Epithelial cell of esophagus (primary cell): ENCODE measurements at places on chromosomes 12 and 14.

DNA sequence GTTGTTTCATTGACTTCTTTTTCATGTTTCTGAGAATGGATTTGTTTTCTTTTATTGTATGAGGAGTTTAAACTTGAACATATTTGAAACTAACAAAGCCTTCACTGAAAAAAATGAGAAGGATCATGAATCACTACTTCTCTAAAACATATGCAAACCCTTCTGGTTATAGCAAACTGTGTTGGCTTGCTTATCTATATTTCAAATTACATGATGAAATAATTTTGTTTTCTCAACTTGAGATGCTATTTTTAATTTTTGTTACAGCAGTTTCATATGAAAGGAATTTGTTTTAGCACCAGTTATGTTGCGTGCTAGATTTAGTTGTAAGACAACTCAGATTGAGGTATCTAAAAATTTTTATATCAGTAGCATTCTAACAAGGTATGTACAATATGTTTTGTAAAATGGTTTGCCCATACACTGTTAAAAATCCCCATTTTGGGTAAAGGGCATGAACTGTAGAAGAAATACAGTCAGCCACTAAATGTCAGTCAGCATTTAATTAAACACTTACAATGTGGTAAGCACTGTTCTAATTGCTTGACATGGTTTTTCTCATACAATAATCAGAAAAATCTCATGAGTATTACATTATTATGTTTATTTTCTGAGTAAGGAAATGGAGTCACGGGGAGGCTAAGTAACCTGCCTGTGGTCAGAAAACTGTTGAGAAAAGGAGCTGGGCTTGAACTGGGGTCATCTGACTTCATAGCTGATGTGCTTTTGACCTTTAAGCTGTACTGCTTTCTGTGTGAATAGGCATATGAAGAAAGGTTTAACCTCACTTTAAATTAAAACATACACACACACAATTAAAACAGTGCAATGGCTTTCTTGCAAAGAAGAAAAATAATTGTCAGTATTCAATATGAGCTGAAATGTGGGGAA, 105.7 kb downstream of the PLEKHA5 start:
- no peak for DNase-seq

DNA sequence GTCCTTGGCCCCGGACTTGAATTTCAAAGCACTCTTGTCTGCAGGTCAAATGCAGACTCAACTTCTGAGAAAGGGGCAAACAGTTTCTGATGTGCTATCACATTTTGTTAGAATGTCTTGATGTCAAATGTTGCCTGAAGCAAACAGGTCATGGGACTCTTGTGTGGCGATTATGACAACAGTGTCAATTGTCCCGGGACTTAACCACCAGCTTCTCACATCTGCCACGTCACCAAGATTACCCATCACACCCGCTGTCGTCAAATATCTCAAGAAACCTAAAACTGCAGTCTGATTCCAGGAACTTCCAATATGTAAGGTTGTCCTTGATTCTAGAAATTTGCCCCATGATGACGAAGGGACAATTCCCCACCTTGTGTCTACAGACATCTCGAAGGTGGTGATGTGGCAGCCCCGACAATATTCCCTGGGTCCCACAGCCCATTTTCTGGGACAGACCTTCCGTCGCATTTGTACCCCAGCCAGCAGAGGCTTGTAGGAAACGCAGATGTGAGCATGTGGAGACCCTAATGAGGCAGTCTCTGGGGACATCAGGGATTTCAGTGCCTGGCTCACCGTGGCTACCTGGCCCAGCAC, 21.3 kb downstream of the LRTM2 start:
- DNase-seq: no peak

DNA sequence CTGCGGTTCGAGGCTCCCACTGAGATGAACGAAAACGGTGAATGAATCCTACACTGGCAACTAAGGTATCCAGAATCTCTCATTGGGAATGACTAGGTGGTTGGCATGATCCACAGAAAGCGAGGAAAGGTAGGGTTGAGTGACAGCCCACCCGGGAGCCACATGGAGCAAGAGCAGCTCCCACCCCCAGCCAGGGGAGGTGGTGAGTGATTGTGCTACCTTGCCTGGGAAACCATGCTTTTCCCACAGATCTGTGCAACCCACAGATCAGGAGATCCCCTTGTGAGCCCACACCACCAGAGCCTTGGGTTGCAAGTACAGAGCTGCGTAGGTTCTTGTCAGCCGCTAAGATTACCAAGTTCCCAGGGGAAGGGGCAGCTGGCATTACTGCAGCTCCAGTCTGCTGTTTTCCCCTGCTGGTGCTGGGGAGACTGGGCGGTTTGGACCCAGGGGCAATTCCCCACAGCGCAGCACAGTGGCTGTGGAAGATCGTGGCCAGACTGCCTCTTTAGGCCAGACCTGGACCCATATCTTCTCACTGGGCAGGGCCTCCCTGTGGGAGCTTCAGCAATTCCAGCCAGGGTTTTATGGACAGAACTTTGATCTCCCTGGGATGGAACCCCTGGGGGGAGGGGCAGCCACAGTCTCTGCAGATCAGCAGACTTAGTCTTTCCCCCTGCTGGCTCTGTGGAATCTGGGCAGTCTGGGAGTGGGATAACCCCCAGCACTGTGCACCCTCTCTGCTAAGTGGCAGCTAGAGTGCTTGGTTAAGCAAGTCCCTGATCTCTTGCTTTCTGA, 44.6 kb upstream of the PPP4R3A start:
- no peak for DNase-seq

DNA sequence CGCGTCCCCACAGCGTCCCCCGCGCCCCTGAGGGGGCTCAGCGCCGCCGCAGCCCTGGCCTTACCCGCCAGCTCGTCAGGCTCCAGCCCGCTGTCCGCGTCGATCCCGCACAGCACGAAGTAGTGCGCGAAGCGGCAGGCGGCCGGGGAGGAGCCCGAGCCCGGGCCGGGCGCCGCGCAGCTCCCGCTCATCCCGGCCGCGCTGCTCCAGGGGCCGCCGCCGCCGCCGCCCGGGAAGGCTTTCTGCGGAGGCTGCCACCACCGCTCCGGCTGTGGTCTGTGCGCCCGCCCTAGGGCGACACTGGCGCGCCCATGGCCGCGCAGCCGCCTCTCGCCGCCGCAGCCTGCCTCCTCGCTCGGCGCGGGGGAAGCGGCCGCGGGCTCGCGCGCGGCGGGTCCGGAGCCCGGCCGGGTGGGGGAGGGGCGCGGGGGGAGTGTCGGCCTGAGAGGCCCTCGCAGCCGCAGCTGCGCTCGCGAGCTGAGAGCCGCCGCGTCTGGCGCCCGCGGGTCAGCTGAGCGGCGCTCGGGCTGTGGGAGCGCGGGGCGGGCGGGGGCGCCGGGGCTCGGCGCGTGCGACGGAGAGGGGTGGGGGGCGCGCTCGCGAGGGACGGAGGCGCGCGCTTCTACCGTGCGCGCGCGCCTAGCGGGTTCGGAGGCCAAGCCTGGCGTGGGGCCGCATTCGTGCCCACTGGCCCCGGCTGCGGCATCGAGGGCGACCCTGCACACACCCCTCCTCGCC, at the start of gene DENND5B:
Gene DENND5B (minus strand): TSS at position 495 of the 738 bp plus-strand sequence. CDS start 304 bp downstream, at position 191.
- peak; percentile 48 for DNase-seq

DNA sequence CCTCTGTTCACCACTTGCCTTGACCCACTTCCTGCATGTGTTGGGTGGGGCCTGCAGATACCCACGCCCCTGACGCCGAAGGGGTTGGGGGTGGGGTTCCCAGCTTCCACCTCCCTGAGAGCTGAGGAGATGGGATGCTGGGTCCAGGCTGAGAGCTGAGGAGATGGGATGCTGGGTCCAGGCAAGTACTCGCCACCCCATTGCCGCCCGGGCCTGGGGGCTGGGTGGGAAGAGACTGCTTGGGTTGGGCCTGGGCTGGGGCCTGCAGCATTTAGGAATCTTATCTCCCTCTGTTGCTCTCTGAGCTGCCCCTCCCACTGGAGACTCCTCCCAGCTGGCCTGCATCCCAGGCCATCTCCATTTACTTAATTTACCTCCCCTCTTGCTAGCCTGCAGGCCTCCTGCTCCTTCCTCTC, 17.4 kb downstream of the TEAD4 start:
- no peak for DNase-seq

DNA sequence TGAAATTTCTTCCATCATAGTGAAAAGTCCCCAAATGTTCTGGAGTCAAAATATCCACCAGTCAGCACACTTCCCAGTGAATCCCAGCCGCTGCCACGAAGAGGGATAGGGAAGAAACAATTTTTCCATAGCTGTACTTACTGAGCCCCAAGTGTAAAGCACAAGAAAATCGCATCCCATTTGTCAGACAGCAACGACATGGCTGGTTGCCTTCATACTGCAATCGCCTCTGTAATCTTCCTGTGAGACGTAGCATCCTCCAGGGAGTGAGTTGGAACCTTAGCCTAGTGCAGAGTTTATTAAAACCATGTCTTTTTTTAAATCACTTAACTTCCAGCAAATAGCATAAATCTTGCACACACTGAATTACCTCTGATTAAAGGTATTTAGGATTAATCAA, 56.8 kb downstream of the GNG2 start:
- no peak for DNase-seq

DNA sequence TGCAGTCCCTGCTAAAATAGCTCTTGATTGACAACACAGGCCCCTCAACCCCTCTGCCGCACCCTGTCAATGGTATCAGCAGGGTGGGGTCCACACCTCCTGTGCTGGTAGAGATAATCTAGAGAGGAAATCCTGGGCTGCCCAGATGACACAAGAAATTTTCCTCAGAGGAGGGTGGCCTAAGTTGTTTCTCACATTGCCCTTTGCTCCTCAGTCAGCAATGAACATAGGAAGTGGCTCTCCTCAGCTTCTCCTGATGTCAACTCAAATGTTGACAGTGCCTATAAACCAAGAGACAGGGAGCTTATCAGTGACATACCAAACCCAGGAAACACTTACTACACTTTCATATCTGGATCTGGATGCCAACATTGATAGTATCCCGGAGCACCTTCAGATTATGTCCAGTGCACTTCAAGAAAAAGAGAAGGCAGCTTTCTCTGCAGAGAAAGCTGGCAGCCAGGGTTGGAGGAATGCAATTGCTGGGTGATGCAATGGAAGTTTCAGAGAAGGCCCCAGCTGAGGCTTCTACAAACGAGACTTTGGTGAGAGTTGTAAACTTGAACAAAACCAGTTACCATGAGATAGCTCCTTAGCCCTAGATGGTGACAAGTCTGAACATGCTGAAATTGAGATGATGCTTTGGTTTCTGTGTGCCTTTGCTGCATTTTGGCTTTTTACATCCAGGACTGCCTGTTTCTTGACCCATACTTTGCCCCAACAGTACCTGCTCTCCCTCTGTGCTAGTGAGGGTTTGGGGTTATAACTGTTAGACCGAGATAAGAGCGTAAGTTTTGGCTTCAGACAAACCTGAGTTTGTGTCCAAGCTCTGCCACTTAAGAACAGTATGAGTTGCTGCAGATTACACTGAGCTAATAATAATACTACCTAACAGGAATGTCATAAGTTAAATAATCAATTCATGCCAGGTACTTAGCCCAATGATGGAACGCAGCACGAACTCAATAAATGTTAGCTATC, 183.5 kb downstream of the NUAK1 start:
- peak; percentile 53 for DNase-seq

DNA sequence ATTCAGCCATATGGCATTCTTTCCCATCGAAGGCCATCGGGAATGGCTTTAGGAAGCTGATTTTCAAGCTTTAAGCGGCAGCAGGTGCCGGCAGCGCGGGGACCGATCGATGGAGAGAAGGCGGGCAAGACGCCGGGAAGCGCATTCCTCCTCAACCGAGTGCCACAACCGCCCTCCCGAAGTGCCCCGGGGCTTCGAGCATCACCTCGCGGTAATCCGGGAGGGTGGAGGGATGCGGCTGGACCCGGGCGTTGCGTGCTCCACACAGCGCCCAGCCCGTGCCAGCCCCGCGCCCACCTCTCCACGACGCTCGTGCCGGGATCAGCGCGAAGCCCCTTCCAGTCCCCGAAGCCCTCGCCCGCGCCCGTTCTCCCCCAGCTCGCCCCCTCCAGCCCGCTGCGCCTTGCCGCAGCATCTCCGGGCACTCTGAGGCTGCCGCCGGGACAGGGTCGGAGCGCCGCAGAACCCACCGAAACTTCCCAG, 3.2 kb downstream of the USP44 start:
- DNase-seq: no peak
